ENCODE measurements at places on chromosomes 12 and 14.

- DNase-seq, result no peak
Measured at GRCh38 chr14:55309761-55310365, 38.6 kb downstream of the FBXO34 start.

- DNase-seq, result no peak
Measured at GRCh38 chr14:95043732-95044462, 113.4 kb downstream of the DICER1 start.

DNA sequence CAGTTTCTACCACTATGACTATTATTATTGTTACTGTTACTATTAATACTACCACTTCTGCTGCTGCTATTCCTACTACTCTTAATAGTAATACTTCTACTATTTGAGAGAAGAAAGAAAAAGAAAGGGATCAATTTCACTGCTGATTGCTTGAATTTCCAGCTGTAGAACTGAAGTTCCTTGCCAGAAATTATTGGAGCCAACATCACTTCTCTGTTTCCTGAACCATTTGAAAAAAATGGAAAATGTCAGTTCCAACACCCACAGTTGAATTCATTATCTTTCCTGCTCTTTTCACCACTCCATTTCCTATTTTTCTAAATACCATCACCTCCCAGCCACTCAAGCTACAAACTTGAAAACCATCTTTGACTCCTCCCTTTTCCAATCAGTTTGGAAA, 54.1 kb upstream of the PIK3C2G start:
- DNase-seq, result no peak

DNA sequence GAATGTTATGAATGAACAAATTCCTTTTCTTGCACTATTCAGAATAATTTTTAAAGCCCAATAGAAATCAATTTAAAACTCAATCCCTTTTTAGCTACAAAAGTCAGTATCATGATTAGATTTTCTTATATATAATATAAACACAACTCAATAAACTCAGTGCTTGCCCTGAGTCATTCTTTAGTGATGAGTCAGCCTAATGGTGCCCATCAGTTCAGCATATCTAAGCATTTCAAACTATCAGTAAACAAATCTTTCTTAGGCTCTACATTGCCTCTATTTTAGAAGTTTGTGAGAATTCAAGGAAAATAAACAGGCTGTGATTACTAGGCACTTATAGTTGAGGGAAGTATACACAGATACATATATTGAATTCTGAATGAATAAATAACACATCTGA, 179.6 kb downstream of the NELL2 start:
- DNase-seq, result no peak

DNA sequence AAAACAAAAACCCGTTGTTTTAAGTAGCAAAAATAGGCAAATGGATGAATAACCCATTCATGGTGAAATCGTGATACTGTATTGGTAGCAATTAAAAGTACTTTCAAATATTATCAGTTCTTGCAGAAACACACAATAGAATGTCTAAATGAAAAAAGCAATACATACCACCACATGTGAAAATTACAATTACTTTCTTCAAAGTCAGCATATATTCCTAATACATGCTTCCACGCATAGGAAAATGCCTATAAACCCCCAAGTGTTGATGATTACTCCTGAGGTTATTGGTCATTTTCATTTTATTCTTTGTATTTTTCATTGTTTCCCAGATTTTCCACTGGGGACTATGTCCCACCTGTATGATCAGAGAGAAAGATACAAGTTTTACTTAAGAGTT, 15.2 kb downstream of the DDX55 start:
- DNase-seq, result no peak

DNA sequence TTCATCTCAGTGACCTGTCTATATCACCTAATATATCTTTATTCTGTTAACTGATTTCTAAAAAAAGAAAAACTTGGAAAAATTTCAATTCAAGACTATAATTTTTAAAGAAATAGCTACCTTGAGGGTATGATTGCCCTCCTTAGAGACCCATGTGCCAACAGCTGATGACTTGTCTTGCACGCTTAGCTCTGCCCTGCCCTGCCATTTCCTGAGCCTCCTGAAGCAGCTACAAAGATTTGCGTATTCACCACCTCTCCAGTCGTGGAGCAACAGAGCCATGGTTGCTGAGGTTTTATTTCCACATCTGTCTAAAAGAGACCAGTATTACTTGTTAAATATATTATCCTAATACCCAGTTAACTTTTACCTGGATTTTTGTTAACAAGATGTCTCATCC, 91.7 kb upstream of the ATF1 start:
- DNase-seq, result no peak

GRCh38 chr14:74645244-74645643, 33.2 kb upstream of the LTBP2 start:
- DNase-seq, result no peak

DNA sequence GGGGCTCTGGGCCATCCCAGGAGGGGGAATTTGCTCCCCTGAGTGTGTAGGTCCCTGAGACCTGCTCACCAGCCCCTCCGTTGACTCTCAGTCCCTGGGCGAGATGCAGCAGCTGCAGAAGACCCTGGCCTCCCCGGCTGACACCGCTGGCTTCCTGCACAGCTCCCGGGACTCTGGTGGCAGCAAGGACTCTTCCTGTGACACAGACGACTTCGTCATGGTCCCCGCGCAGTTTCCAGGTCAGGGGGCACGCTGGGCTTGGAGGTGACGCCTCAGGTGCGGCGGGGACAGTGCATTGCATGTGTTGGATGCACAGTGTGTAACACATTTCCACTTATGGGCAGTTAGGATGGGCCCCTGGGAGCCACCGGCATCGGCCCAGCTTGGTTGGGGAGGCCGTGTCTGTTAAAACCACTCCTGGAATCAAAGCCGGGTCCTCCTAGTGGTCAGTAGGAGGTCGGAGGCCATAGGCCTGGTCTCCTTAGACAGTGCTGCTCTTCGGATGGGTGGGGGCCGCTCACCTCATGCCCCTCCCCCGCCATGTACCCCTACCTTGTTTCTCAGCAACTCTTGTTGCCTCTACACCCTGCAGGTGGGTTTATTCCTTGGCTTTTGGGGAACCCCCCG, 17.1 kb upstream of the PUS1 start:
- DNase-seq, result no peak

DNA sequence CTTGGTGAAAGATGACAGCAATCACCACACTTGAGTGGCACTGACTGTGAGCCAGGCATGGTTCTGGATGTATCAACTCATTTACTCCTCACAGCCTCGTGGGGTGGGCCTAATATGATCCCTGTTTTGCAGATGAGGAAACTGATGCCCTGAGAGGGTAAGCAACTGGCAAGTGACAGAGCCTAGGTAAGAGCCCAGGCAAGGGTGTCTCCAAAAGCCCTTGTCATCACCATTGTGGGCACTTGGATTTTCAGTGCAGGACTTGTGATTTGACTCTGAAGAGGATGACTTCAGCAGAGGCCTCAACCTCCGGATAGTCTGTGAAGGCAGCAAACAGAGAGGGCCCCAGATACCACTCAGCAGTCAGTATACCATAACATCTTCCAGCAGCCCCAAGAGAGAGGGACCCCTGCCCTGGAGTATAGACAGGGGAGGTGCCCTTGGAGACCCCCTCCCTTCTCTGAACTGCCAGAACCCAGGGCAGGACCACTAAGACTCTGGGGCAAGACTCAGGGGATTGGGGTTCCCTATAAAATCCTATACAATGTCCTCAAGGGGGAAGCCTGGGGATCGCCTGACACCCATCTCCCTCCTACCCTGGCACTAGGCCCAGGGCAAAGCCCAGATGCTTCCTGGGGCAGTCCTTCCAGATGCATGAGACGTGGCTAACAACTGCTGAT, 7.1 kb upstream of the KRT5 start:
- no peak for DNase-seq

- DNase-seq, result no peak
Measured at GRCh38 chr14:67429510-67430205, 17.7 kb upstream of the PLEK2 start.

DNA sequence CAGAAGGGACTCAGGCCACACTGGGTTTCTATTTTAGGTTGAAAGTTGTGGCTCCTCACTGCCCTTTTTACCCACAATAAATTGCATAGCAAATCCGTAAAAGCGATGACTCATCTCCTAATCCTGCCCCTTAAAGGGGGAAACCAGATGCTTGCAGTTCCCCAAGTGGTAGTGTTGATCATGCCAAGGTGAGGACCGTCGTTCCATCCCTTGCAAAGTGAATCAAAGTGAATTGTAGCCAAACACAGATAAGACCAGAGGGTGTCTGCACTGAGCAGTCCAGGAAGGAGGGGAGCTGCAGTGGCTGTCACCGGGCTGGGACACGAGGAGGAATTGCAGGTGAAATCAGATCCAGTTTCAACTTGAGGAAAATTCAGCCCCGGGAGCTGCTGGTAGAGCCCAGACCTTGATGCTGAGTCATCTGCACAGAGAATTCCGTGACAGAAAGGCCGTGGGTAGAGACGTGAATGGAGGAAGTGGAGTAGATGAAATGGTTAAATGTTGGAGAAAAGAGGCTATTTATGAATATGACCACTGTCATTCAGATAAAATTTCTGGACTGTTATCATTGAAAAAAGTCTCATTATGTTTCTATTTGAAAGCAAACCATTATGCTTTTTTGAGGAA, 44.2 kb upstream of the MMP17 start:
- no peak for DNase-seq

Data from activated CD4-positive, alpha-beta T cell treated with anti-CD3 and anti-CD28 coated beads, Interleukin-2, amount 50 U/mL, for 48 hours (primary cell).